ENCODE measurements at places on chromosomes 4 and X. TPM values are rescaled to one million over a fixed set of nuclear protein-coding genes. Genes with fewer than 3 reads are reported as not detected.

Gene RENBP
- not detected for total RNA-seq

Gene ETDA
- not detected for total RNA-seq

Gene TREX2
- total RNA-seq, result 0.49 TPM

Gene NKX6-1
- total RNA-seq, result 1.1 TPM

Gene HCCS
- 39.3 TPM for total RNA-seq

Gene CLGN
- 10.7 TPM for total RNA-seq

Gene VEGFC
- 11.1 TPM for total RNA-seq
